ENCODE measurements at places on chromosomes 6 and 20.

DNA sequence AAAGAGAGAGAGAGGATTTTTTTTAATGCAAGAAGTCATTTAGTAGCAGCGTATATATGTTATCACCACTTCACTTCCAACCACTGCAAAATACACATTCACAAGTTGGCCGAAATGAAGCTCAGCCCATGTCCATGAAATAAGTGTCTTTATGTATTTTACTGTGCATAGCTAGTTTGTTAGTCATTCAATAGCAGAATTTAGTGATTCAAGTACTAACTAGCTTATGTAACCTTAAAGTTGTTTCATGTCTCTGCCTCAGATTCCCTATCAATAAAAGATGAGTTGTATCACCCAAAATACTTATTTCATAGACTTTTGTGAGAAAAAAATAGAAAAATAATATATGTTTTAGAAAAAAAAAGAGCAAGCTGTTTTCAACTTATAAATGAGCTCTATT is 153.7 kb upstream of the PRDM1 start:
- no peak for DNase-seq

- DNase-seq, result no peak
These were observed 63.6 kb upstream of the KIF25 start for GRCh38 chr6:167933847-167934246.

- DNase-seq, result no peak
These were observed 351.6 kb upstream of the CNR1 start for GRCh38 chr6:88517737-88518136.

DNA sequence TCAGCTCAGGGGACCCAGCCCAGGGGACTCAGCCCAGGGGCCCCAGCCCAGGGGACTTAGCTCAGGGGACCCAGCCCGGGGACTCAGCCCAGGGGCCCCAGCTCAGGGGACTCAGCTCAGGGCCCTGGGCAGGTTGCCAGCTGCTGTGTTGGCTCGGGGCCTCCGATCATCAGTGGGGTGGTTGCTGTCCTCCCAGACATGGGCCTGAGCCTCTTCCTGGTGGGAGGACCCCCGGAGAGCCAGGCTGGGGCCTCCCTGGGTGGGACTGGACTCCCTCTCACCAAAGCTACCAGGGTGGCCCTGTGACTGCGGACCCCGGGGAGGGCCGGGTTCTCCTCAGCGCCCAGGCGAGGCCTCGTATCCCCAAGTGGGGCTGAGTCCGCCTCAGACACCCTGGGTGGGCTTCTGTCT is 4.4 kb downstream of the COL20A1 start:
- DNase-seq, result no peak

DNA sequence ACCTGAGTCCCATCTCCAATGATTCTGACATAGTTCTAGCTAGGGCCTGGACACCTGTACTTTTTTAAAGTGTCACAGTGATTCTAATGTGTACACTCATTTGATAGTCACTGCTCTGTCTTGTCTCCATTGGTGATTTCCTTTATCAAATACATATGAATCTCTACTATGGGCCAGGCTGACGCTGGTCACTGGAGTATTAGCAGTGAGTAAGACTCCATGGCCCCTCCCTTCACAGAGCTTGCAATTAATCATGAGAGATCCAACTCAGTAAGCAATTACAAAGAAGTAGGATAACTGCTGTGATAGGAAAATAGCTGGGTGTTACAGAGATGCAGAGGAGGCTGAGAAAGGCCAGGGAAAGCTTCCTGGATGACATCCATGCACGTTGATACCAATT is 19.3 kb upstream of the SASH1 start:
- DNase-seq, result no peak

DNA sequence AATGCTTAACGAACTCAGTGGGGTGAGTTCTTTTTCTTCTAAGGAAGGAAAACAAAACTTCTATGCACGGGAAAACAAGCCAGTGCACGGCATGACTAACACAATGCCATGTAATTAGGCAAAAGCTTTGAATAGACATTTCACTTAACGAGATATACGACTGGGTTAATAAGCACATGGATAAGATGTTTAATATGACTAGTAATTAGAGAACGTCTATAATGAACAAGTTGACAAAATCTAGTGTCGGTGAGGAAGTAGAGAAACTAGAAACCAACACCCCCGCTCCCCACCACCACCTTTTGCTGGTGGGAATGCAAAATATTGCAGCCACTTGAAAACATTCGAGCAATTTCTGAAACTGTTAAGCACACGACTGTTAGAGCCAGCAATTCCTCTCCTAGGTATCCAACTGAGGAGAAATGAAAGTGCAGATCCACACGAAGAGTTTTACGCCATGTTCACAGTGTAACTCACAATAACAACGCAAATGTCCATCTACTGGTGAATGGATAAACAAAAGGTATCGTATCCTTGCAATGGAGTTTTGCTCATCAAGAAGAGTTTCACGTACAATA is 644.9 kb upstream of the AGPAT4 start:
- DNase-seq, result no peak
